ENCODE measurements at places on chromosomes 12 and 14. TPM values are rescaled to one million over a fixed set of nuclear protein-coding genes. Genes with fewer than 3 reads are reported as not detected.
A peak's percentile ranks its signal among the peaks of the same experiment; 100 is the strongest.

GRCh38 chr12:68042212-68042699 is 53.0 kb downstream of the IFNG-AS1 start:
- H3K4me3 ChIP-seq: no peak overlapping the region
- H3K27me3 ChIP-seq: no peaks in the 10 kb centered on the region

DNA sequence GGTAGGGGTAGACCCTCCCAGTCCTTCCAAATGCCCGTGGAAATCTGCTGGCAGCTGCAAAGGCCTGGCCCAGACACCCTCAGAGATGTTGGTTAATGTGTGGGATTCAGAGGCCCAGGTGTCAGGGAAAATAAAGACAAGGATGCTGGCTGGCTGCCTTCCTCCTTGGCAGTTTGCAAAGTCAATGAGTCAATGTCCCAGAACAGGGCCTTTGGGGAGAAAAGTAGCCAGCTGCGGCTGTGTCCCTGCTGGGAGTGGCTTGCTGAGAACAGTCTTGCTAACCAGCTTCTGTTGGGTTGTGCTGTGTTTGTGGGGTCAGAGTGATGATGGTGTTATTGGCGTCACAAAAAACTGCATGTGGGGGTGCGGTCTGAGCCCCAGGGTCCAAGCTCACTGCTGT is 29.2 kb downstream of the GLRX5 start:
- no peaks in the 10 kb centered on the region for H3K4me1 ChIP-seq
- no peak overlapping the region for H3K27ac ChIP-seq
- peak; percentile 82 for DNase-seq
- no peak overlapping the region for H3K4me3 ChIP-seq
- no peaks in the 10 kb centered on the region for H3K27me3 ChIP-seq

CCDC177 gene
- not detected for total RNA-seq

DNA sequence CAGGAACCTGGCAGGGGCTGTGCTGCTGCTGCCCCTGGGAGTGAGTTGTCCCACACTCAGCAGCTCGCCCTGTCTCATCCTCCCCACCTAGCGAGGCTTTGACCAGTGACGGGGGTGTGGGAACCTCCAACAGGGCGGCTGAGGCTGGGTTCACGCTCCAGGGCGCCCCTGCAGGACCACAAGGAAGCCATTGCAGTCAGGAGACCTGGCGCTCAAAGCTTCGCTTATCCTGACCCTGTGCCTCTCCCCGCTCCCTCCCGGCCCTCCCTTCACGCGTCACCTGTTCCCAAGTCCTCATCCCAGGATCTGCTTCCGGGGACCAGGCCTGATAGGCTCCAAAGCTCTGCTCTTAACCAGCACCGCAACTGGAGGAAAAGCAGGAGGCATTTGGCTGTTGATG is 272.0 kb upstream of the SFSWAP start:
- DNase-seq: no peak
- H3K36me3 ChIP-seq: no peaks in the 10 kb centered on the region
- no peak overlapping the region for H3K27ac ChIP-seq

ASCL1 gene
- total RNA-seq: not detected

- no peaks in the 10 kb centered on the region for H3K36me3 ChIP-seq
- no peak for DNase-seq
- no peaks in the 10 kb centered on the region for H3K4me1 ChIP-seq
- no peak overlapping the region for H3K27ac ChIP-seq
- H3K4me3 ChIP-seq: no peak overlapping the region
Observed at GRCh38 chr12:78725951-78726580, 138.5 kb upstream of the SYT1 start.

GRCh38 chr12:27573972-27574371 is 50.0 kb downstream of the PPFIBP1 start:
- H3K4me1 ChIP-seq: peaks cover 19% of the 10 kb centered on the region
- H3K36me3 ChIP-seq: no peaks in the 10 kb centered on the region
- no peak overlapping the region for H3K4me3 ChIP-seq

- no peak for DNase-seq
- H3K36me3 ChIP-seq: peaks cover 7% of the 10 kb centered on the region
- H3K4me1 ChIP-seq: peaks cover 33% of the 10 kb centered on the region
- no peak overlapping the region for H3K4me3 ChIP-seq
- H3K27ac ChIP-seq: peak overlapping the region; percentile 19
Observed at GRCh38 chr12:108806921-108807320, 50.5 kb downstream of the SSH1 start.

GRCh38 chr14:36479344-36479743 is 40.7 kb downstream of the NKX2-1 start:
- no peak overlapping the region for H3K4me3 ChIP-seq
- H3K27me3 ChIP-seq: no peaks in the 10 kb centered on the region
- H3K27ac ChIP-seq: no peak overlapping the region
- no peak for DNase-seq
- H3K4me1 ChIP-seq: no peaks in the 10 kb centered on the region
- H3K36me3 ChIP-seq: no peaks in the 10 kb centered on the region

CACNA2D4 gene
- total RNA-seq: 1.8 TPM

DNA sequence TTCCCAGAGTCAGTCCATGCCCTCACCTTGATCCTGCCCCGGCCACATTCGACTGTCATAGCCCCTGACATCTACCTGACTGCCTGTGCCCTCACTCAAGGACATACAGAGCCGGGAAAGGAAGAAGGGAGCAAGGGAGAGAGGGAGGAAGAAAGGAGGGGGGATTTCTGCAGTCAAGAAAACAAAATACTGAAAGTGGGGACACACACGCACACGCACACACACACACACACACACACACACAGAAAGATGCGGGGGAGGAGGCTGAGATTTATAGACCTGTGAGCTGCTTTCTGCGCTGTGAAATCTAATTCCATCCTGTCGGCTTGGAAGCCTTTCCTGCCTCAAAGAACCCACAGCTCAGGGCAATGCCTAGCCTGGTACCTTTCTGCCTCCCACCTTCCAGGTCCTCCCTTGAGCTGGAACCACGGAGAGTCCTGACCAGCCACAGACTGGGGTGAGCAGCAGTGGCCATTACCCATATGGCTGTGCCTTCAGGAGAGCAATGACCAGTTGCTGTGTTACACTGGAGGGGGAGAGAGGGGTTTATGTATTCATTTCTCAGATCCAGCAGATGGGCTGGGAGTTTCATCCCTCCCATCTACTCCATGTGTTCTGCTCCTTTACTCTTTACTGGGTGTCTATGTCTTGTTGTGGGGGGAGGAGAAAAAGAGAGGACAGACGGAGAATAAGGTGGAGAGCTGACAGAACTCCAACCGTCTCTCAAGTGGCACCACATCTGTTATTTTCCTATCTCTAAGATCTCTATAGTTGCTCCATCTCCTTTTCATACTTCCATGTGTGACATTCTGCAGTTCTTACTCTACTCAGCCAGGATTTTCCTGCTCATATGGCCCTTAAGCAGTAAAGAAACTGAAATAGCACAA is 12.9 kb downstream of the C14orf93 start:
- no peak for DNase-seq
- H3K4me3 ChIP-seq: no peak overlapping the region
- no peaks in the 10 kb centered on the region for H3K27me3 ChIP-seq
- no peaks in the 10 kb centered on the region for H3K4me1 ChIP-seq

DNA sequence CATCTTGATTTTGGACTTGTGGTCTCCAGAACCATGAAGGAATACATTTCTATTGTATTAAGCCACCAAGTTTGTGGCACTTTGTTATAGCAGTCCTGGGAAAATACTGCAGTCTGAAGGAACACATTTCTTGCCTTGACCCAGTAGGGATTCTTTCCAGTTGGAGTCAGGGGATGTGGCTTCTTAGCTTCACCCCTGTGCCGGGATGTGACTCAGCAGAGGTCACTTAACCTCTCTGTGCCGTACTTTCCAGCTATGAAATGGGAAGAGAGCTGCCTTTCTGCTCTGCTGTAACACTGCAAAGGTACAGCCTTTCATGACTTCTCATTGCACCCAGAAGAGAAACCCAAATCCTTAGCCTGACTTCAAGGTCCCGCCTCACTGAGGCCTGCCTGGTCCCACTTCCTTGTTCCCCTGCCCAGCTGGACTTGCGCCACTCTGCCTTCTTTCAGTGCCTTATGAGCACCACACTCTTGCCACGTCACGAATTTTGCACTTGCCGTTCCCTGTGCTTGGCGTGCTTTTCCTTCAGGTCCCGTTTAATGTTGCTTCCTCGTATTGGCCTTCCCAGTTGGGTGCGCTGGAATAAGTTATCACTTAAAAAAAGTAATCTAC is 24.2 kb downstream of the CHST11 start:
- H3K4me3 ChIP-seq: no peak overlapping the region
- H3K27me3 ChIP-seq: no peaks in the 10 kb centered on the region
- H3K36me3 ChIP-seq: no peaks in the 10 kb centered on the region
- no peaks in the 10 kb centered on the region for H3K4me1 ChIP-seq
- no peak overlapping the region for H3K27ac ChIP-seq

NTF3 gene
- 0.27 TPM for total RNA-seq

DNA sequence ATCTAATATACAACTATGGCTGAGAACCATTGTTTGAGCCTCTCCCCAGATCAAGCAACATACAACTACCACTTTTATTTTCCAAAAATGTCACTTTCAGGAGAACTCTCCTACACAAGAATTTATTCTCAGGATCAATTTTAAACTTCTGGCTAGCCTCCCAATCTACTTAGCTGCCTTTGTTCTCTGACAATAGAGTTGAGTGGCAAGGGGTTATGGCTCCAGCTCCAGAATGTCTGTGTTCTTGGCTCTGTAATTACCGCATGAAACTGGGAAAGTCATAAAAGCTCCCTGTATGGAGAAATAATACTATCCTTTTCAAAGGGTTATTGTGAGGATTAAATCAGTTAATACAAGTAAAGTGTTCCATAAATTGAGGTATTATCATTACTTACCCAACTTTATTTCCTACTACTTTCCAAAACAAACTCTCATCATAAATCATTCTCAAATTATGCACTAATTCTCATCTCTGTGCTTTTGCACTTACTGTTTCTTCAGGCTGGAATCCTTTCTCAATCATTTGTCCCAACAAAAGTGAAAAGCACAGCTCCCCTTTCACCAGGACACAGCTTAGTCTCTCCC is 121.9 kb downstream of the GARIN6 start:
- H3K27ac ChIP-seq: no peak overlapping the region
- no peaks in the 10 kb centered on the region for H3K4me1 ChIP-seq
- H3K4me3 ChIP-seq: no peak overlapping the region
- no peak for DNase-seq
- no peaks in the 10 kb centered on the region for H3K27me3 ChIP-seq

PLCZ1 gene
- total RNA-seq: not detected

- no peak for DNase-seq
- H3K27me3 ChIP-seq: no peaks in the 10 kb centered on the region
- H3K4me1 ChIP-seq: no peaks in the 10 kb centered on the region
- no peak overlapping the region for H3K4me3 ChIP-seq
- no peaks in the 10 kb centered on the region for H3K36me3 ChIP-seq
Observed at GRCh38 chr12:10563002-10563401, 50.4 kb downstream of the MAGOHB start.

GRCh38 chr12:102816816-102817434 is 100.1 kb downstream of the PAH start:
- H3K36me3 ChIP-seq: no peaks in the 10 kb centered on the region
- no peak overlapping the region for H3K27ac ChIP-seq
- H3K27me3 ChIP-seq: no peaks in the 10 kb centered on the region
- no peaks in the 10 kb centered on the region for H3K4me1 ChIP-seq

- no peaks in the 10 kb centered on the region for H3K36me3 ChIP-seq
- H3K27me3 ChIP-seq: no peaks in the 10 kb centered on the region
- no peak for DNase-seq
- H3K27ac ChIP-seq: no peak overlapping the region
- no peak overlapping the region for H3K4me3 ChIP-seq
Observed at GRCh38 chr12:3091382-3092241, 14.4 kb downstream of the TSPAN9 start.

ZBTB39 gene
- total RNA-seq: 3.2 TPM

GRCh38 chr12:65495233-65495632 is 216.8 kb downstream of the MSRB3 start:
- H3K27ac ChIP-seq: no peak overlapping the region
- H3K4me3 ChIP-seq: no peak overlapping the region
- H3K36me3 ChIP-seq: no peaks in the 10 kb centered on the region
- H3K27me3 ChIP-seq: no peaks in the 10 kb centered on the region
- no peak for DNase-seq

KCNK10 gene
- total RNA-seq: not detected

TEAD4 gene
- total RNA-seq: 170 TPM

TMEM119 gene
- total RNA-seq: 0.36 TPM

DNA sequence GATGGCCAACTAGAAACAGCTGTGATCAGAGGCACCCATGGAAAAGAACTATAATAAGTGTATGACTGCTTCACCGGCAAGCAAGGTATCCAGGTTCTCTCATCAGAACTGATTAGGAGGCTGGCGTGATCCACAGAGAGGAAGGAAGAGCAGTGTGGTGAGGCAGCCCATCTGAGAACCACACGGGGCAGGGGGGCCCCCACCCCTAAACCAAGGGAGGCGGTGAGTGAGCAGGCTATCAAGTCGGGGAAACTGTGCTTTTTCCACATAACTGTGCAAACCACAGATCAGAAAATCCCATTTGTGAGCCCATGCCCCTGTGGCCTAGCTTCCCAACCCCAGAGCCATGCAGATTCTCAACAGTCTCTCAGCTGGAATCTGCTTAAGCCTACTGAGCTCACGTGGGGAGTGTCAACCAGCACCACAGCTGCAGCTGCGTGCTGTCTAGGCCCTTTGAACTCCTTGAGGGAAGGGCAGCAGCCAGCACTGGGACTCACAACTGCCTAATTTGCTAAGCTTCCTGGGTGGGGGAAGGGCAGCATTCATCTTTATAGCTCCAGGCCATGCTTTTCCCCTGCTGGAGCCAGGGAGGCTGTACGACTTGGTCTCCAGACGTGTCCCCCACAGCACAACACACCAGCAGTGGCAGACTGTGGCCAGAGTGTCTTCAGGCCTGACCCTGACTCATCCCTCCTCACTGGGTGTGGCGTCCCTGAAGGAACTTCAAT is 444.4 kb upstream of the ATP2B1 start:
- no peak overlapping the region for H3K27ac ChIP-seq
- no peaks in the 10 kb centered on the region for H3K27me3 ChIP-seq
- H3K4me3 ChIP-seq: no peak overlapping the region
- H3K36me3 ChIP-seq: no peaks in the 10 kb centered on the region
- DNase-seq: no peak

ZC3H14 gene
- 38.7 TPM for total RNA-seq

GRCh38 chr12:49689785-49690184 is 17.4 kb downstream of the FMNL3 start:
- no peak for DNase-seq
- no peaks in the 10 kb centered on the region for H3K27me3 ChIP-seq
- no peak overlapping the region for H3K4me3 ChIP-seq
- no peaks in the 10 kb centered on the region for H3K4me1 ChIP-seq
- no peaks in the 10 kb centered on the region for H3K36me3 ChIP-seq

EGLN3 gene
- 58.7 TPM for total RNA-seq

RGS6 gene
- 1.6 TPM for total RNA-seq

DNA sequence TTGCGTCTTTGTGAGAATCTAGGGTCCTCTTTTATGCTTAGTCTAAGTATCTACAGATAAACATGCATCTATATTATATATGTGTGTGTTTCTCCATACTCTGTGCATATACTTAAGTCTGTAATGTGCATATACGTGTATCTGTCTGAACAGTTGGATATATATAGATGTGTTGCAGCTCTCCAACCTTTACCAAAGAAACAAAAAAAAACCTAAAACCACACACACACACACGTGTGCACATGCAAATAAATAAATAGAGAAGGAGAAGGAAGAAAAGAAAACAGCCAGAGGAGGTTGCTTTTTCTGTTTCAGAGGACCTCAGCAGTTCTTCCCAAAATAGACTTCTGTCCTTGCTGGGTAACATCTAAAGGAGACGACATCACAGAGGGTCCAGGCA is 244.9 kb downstream of the CACNA1C start:
- H3K4me1 ChIP-seq: no peaks in the 10 kb centered on the region
- no peak overlapping the region for H3K27ac ChIP-seq

- H3K27ac ChIP-seq: no peak overlapping the region
- peaks cover 4% of the 10 kb centered on the region for H3K4me1 ChIP-seq
- H3K36me3 ChIP-seq: no peaks in the 10 kb centered on the region
- H3K4me3 ChIP-seq: peak overlapping the region; percentile 66
Observed at GRCh38 chr14:91415794-91416743, 1.6 kb downstream of the CCDC88C start.

All from psoas muscle (tissue), 8 donors.